ENCODE measurements at places on chromosomes 3 and 15. TPM values are rescaled to one million over a fixed set of nuclear protein-coding genes. Genes with fewer than 3 reads are reported as not detected.

POLQ gene
- total RNA-seq = 2.9 TPM

BDH1 gene
- 6.5 TPM for total RNA-seq

HHLA2 gene
- not detected for total RNA-seq

TF gene
- total RNA-seq = 3.8 TPM

USP3 gene
- total RNA-seq = 28.7 TPM

FURIN gene
- 71.1 TPM for total RNA-seq

DNA sequence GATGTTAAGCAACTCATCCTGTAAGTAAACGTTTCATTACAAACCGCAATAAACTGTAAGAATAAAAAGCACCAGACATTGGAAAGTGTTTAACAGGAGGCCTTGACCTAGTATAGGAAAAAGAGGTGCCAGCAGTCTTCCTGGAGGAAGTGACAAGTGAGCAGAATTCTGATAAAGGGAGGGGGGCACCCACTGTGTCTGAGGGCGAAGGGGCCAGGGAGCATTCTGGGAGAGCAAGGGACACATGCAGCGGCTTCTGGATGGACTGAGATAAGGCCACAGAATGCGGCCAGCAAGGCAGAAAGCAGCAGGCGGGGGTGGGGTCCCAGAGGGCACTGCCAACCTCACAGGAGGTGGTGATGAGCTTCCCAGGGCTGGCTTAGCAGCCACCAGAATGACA is 80.2 kb downstream of the MTHFS start:
- peaks cover 5% of the 10 kb centered on the region for H3K36me3 ChIP-seq
- DNase-seq = no peak
- H3K27me3 ChIP-seq = no peaks in the 10 kb centered on the region
- no peak overlapping the region for H3K4me3 ChIP-seq
- H3K4me1 ChIP-seq = no peaks in the 10 kb centered on the region
- H3K27ac ChIP-seq = no peak overlapping the region

- H3K36me3 ChIP-seq = no peaks in the 10 kb centered on the region
- no peak for DNase-seq
- peaks cover 36% of the 10 kb centered on the region for H3K27me3 ChIP-seq
- H3K4me3 ChIP-seq = no peak overlapping the region
- H3K4me1 ChIP-seq = peaks cover 8% of the 10 kb centered on the region
Measured at GRCh38 chr15:51678096-51678495, 3.2 kb upstream of the SCG3 start.

- H3K36me3 ChIP-seq = no peaks in the 10 kb centered on the region
- DNase-seq = no peak
- H3K27me3 ChIP-seq = no peaks in the 10 kb centered on the region
- peaks cover 8% of the 10 kb centered on the region for H3K4me1 ChIP-seq
Measured at GRCh38 chr15:93703092-93703739, 528.1 kb upstream of the MCTP2 start.

GRCh38 chr15:77624868-77625267 is 7.8 kb downstream of the LINGO1 start:
- H3K27ac ChIP-seq = no peak overlapping the region
- DNase-seq = no peak
- H3K36me3 ChIP-seq = no peaks in the 10 kb centered on the region
- no peak overlapping the region for H3K4me3 ChIP-seq
- peaks cover 7% of the 10 kb centered on the region for H3K4me1 ChIP-seq

- no peak for DNase-seq
- no peaks in the 10 kb centered on the region for H3K36me3 ChIP-seq
- peaks cover 3% of the 10 kb centered on the region for H3K27me3 ChIP-seq
- no peak overlapping the region for H3K4me3 ChIP-seq
- no peak overlapping the region for H3K27ac ChIP-seq
Measured at GRCh38 chr15:100338971-100339444, 2.8 kb downstream of the ADAMTS17 start.

DNA sequence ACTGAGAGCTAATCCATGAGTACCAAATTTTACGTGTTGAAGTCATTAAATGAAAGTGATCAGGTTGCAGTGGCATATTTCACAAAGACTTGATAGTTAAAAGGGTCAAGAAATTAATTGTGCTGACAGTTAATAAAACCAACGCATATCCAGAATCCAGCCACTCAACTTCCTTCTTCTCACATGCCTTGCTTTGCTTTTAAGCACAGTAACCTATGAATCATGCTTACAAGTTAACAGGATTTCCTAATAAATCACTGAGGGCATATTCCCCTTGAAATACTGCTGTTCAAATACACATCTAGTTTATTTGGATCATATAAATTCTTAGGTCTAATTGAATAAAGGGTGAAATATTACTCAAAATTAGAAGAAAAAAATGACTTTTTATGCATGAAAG is 801.5 kb upstream of the EPHA6 start:
- no peaks in the 10 kb centered on the region for H3K36me3 ChIP-seq
- H3K4me3 ChIP-seq = no peak overlapping the region
- no peaks in the 10 kb centered on the region for H3K4me1 ChIP-seq
- no peak overlapping the region for H3K27ac ChIP-seq
- DNase-seq = no peak

GRCh38 chr3:37531066-37531720 is 330.5 kb upstream of the CTDSPL start:
- no peak for DNase-seq
- peaks cover 10% of the 10 kb centered on the region for H3K27me3 ChIP-seq
- peaks cover 12% of the 10 kb centered on the region for H3K4me1 ChIP-seq
- H3K4me3 ChIP-seq = no peak overlapping the region

DNA sequence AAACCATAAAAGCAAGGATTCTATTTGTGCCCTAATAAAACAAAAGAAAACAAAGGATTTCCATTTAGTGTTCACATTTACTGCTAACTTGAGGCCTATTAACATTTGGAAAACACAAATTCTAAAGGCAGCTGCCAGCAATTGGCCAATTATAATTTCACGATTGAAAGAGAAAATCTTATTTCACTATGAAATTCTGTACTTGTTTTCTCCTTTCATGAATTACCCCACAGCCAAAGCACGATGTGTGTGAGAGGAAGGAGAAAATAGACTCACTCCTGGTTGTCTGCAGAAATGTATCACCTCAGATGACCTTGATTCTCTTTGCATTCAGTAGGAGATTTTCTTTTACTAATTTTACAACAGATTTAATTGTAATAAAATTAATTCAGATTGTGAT is 242.8 kb upstream of the GBE1 start:
- H3K4me3 ChIP-seq = no peak overlapping the region
- H3K4me1 ChIP-seq = peaks cover 27% of the 10 kb centered on the region
- no peak overlapping the region for H3K27ac ChIP-seq
- DNase-seq = no peak
- no peaks in the 10 kb centered on the region for H3K36me3 ChIP-seq

DNA sequence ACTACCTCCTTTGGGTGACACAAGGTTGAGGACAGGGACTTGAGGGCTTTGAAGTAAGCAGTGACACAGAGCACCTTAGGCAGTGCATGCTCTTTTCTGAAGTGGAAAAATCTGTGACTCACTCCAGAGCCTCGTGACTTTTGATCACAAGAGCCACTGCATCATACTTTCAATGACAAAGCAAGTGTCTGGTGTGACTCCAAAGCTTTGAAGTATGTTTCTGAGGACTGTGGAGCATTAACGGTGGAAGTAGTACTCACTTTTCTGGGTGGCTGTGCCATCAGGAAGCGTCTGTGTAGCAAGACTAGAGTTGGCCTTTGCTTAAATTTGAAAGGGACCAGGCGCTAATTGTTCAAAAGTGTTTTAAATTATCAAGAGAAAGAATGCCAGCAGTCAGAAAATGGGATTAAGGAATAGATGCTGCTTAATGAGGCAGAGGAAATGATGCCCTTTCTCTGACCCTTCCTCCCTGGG is 210.7 kb upstream of the TRIM42 start:
- peaks cover 4% of the 10 kb centered on the region for H3K36me3 ChIP-seq
- peaks cover 54% of the 10 kb centered on the region for H3K4me1 ChIP-seq
- H3K27ac ChIP-seq = peak overlapping the region; percentile 95
- DNase-seq = no peak

- no peak overlapping the region for H3K27ac ChIP-seq
- H3K27me3 ChIP-seq = peaks cover 10% of the 10 kb centered on the region
- no peak overlapping the region for H3K4me3 ChIP-seq
- no peaks in the 10 kb centered on the region for H3K36me3 ChIP-seq
Measured at GRCh38 chr3:46864061-46864881, 1.0 kb upstream of the MYL3 start.

- no peak for DNase-seq
- no peak overlapping the region for H3K4me3 ChIP-seq
- peaks cover 52% of the 10 kb centered on the region for H3K4me1 ChIP-seq
- H3K36me3 ChIP-seq = no peaks in the 10 kb centered on the region
- H3K27ac ChIP-seq = no peak overlapping the region
Measured at GRCh38 chr15:63913786-63914315, 80.1 kb upstream of the HERC1 start.

DNA sequence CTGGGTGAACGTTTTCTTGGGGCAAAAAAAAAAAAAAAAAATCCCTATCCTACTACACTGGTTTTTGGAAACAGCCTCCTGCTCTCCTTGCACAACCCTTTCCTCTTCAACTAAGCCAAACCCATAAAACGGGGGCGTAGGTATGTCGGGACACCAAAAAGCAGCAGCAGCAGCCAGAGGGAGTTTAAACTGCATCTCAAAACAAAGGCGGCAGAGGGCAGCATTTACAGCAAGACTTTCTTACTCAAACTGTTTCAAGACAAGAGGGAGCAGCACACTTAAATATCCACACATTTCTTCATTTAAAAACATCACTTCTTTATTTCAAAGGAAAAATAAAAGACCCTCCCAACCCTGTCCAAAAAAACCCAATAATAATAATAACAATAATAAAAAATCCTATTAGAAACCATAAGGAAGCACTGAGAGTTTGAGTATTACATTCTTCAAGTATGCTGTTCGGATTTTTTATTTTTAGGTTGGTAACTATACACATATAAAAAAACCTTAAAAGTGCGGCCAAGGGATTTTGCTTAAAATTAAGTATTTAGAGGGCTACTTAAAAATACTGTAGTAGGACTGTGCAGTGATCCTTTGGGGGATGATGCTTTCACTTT is 43.9 kb upstream of the PLXND1 start:
- no peak for DNase-seq
- no peaks in the 10 kb centered on the region for H3K27me3 ChIP-seq
- H3K4me3 ChIP-seq = no peak overlapping the region
- H3K27ac ChIP-seq = peak overlapping the region; percentile 45

- no peak overlapping the region for H3K27ac ChIP-seq
- no peaks in the 10 kb centered on the region for H3K4me1 ChIP-seq
- peaks cover 18% of the 10 kb centered on the region for H3K36me3 ChIP-seq
- no peaks in the 10 kb centered on the region for H3K27me3 ChIP-seq
- DNase-seq = no peak
- H3K4me3 ChIP-seq = no peak overlapping the region
Measured at GRCh38 chr15:59255680-59256336, 49.2 kb downstream of the LDHAL6B start.

DNA sequence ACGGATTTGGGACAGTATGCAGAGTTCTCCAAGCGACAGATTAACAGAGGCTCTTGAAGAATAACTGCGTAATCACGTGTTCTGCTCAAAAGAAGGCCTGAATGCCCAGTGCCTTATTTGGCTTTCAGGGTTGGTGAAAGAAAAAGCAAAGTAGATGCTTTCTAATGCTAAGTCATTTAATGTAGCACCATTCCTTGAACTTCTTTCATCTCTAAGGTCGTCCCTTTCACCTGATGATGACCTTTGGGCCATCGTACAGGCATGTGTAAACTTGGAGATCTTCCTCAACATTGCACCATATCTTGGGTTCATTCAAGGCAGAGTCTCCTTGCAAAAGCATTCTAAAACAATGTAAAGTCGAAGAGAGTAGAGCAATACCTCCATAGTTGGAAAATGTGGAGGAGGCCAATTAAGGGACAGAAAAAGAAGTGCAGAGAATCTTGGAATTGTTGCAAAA is 48.9 kb downstream of the TMEM44 start:
- peak overlapping the region; percentile 96 for H3K4me3 ChIP-seq
- H3K27me3 ChIP-seq = no peaks in the 10 kb centered on the region
- peak overlapping the region; percentile 98 for H3K27ac ChIP-seq
- H3K36me3 ChIP-seq = peaks cover 6% of the 10 kb centered on the region
- peaks cover 30% of the 10 kb centered on the region for H3K4me1 ChIP-seq
- no peak for DNase-seq

DNA sequence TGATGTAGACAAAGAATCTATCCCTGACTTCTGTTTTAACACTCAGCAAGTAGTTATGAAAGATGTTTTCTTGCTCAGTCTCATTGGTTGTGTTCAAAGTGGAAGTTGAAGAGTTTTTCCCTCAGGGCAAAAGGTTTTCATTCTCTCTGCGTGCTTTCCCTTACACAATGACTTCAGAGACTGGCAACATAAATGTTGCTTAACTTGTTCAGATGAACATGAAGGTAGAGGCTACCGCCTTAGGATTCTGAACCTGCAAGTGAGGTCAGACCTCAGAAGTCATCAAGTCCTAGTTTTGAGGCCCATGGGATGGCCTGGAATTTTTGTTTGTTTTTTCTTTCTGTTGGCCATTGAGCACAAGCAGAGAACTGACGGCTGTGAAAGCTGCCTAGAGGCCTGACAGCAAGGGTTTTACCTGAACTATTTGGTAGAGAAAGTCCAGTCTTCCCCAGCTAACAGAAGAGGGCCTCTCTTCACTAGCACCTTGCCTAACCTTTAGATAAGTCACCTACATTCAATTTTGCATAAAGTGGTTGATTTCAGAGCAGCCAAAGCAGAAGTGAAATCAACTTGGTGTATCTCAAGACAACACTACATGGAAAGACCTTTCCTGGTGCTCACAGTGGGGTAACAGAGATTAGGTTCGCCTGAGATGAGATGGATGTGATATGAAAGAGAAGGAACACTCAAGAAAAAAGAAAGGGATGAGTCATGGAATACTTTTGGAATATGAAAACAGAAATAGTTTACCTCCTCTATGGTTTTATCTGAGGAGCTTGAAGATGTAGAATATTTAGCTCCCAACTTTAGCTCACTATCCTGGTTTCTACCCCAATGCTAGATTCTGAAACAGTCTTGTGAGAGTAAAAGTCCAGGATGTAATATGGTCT is 53.6 kb upstream of the AP4E1 start:
- peaks cover 33% of the 10 kb centered on the region for H3K4me1 ChIP-seq
- no peak overlapping the region for H3K27ac ChIP-seq
- H3K36me3 ChIP-seq = no peaks in the 10 kb centered on the region
- H3K27me3 ChIP-seq = no peaks in the 10 kb centered on the region

DNA sequence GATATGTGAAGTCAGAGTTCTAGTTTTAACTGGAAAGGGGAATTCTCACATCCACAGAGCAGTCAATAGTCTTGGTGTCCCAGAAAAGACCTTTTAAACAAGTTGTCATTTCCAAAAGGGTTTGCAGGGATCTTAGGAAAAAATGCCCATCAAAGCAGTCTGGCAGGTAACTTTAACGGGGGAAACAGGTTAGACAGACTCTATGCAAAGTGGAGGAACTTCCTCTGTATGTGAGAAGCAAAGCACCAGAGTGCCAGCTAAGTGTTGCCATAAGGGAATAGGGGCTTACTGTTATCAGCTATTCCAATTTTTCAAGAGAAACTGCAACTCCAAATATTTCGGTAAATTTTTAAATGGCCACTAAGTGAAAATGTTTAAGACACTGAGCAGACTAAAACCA is 307.9 kb upstream of the MDFIC2 start:
- no peaks in the 10 kb centered on the region for H3K36me3 ChIP-seq
- H3K4me1 ChIP-seq = no peaks in the 10 kb centered on the region
- H3K4me3 ChIP-seq = no peak overlapping the region
- no peak overlapping the region for H3K27ac ChIP-seq
- H3K27me3 ChIP-seq = peaks cover 33% of the 10 kb centered on the region
